SK-N-DZ (cell line): ENCODE measurements at places on chromosomes 12 and 14.

DNA sequence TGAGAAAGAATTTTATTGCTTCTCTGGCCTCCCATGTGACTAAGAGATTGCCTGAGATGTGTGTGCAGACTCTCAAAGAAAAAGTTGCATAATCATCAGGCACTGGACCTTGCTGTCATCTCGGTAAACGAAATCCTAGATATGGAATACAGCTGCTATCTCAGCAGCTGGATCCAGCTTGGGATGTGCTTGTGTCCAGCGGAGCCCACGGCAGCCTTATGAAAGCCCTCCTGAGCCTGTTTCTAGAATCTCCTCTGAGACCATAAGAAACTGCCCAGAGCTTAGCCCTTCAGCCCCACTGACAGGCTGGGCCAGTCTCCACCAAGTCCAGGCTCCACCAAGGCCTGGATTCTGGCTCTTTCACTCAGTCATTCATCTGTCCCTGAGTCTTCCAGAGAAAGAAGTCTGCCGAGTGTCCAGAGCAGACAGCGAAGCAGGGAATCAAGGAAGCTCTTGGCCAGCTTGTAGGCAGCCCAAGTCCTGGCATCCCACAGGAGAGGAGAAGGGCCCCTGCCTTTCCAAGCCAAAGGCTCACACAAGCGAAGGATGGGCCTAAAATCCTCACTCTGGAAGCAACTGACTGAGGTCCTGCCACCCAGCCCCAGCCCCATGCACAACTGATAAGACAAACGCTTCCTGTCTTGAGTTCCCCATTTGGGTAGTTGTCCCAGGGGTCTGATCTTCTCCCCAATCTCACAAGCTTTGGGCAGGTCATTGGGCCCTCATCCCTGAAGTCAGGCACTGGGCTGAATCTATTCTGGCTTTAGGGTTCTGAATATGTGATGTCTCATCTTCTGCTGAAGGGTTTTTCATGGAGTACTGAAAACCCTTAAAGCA is 97.8 kb downstream of the SEC23A start:
- DNase-seq, result no peak

GRCh38 chr14:55336162-55336561 is 64.9 kb downstream of the FBXO34 start:
- no peak for DNase-seq

GRCh38 chr12:113748707-113749432 is 217.3 kb downstream of the RBM19 start:
- DNase-seq, result peak; percentile 31

DNA sequence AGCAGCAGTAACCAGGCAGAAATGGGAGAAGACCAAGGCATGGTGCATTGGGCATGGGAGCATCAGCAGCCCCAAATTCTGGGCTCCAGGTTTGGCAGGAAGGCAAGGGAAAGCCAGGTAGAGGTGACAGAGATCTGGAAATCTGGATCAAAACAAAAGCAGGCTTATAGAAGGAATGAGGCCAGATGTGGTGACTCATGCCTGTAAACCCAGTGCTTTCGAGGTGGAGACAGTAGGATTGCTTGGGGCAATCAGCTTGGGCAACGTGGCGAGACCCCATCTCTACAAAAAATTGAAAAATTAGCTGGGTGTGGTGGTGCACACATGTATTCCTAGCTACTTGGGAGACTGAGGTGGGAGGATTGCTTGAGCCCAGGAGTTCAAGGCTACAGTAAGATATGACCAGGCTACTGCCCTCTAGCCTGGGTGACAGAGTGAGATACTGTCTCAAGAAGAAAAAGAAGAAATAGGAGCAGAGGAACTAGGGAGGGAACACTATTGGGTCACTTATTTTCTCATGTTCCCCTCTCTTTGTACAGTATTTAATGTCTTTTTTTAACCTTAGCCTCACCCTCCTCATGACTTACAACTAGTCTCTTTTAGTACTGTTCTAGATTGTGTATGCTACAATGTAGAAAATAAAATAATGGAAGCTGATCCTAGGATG is 25.1 kb downstream of the SLC4A8 start:
- no peak for DNase-seq

- no peak for DNase-seq
Measured at GRCh38 chr12:110344657-110345056, 58.9 kb downstream of the ANAPC7 start.

DNA sequence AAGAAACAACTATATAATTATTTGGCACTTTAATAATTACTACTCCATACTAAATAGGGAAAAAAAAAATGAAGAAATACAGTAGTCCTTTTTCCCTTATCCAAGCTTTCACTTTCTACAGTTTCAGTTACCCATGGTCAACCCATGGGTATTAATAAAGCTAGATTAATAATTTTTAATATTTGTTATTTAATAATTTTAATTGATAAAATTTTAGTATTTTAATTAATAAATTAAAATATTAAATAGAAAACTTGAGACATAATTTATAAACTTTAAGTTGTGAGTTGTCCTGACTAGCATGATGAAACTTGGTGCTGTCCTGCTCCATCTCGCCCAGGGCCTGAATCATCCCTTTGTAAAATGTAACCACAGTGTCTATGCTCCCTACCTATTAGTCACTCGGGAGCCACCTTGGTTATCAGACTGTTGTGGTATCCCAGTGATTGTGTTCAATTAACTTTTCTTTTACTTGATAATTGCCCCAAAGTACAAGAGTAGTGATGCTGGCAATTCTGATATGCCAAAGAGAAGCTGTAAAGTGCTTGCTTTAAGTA is 71.8 kb downstream of the PAWR start:
- no peak for DNase-seq

- DNase-seq, result no peak
Measured at GRCh38 chr12:121676190-121676589, 6.7 kb upstream of the MORN3 start.

DNA sequence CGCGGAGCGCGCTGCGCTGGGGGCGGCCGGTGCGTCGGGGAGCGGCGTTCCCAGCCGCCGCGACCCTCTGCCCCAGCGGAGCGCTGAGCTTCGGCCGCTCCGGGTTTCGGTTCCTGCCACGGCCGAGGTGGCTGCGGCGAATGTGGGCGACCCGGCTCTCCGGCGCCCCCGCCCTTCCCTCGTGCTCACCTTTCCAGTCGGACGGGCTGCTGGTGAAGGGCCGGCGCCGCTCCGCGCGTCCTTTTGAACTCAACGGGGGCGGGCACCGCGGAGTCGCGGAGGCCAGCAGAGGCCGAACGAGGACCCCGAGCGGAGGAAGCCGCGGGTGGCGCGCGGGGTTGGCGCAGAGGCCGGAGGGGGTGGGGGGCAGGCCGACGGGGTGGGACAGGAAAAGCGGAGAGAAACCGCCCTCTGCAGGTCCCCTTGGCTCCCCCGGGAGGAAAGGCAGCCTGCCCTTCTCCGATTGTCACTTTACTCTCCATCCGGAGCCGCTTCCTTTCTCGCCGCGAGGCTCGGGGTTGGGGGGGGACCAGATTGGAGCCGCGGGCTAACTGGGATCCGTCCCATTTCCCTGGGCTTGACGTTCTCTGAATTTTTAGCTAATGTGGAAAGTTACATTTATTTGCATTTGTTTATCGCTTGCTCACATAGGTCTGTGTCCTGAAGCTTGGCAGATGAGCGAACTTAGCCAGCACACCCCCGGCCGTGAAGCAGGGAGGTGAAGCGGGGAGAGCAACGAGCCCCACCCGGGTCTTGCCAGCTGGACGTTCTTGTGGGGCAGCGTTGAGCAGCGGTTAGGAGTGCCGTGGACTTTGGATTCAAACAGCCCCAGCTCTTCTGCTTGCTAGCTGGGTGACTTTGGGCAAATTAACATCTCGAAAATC is at the start of gene SMAGP:
Gene SMAGP, minus strand, starts transcription at position 349 of the 884 bp plus-strand sequence. CDS start 1,137 bp downstream, outside the sequence.
- DNase-seq, result peak; percentile 48

DNA sequence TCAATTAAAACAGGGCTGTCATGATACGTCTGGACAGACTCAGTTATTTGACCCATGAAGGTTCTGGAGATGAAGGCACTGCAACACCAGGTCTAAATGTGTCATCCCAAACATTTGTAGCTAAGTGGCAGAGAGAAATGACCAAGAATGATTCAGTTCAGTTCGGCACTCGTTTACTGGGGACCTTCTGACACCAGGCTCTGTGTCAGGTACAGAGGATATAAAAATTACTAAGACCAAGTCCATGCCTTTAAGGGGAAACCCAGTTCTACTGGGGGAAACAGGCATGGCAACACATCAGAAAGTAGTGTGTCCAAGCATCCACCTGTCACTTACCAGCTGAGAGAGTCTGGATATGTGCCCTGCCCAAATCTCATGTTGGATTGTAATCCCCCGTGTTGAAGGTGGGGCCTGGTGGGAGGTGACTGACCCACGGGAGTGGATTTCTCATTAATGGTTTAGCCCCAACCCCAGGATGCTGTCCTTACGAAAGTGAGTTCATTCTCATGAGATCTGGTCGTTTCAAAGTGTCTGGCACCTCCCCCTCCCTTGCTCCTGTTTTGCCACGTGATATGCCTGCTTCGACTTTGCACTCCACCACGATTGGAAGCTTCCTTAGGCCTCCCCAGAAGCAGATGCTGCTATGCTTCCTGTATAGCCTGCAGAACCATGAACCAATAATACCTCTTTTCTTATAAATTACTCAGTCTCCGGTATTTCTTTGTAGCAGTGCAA is 41.9 kb upstream of the BCL2L14 start:
- DNase-seq, result no peak

DNA sequence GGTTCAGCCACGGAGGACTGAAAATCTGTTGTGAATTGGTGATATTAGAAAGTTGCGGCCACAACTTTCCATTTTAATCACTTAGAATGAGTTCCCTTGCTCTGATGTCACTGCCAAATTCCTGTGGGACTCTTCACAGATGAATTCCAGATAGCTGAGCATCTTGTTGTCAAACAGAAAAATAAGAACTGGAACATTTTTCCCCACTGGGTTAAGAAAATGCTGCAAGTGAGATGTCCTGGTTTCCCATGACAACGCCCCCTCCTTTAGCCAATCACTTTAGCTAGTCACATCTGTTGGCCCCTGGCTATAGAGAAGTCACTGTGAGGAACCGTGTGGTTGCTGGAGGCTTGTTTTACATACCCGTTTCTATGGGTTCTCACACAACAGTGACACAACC is 135.9 kb downstream of the KTN1 start:
- no peak for DNase-seq

DNA sequence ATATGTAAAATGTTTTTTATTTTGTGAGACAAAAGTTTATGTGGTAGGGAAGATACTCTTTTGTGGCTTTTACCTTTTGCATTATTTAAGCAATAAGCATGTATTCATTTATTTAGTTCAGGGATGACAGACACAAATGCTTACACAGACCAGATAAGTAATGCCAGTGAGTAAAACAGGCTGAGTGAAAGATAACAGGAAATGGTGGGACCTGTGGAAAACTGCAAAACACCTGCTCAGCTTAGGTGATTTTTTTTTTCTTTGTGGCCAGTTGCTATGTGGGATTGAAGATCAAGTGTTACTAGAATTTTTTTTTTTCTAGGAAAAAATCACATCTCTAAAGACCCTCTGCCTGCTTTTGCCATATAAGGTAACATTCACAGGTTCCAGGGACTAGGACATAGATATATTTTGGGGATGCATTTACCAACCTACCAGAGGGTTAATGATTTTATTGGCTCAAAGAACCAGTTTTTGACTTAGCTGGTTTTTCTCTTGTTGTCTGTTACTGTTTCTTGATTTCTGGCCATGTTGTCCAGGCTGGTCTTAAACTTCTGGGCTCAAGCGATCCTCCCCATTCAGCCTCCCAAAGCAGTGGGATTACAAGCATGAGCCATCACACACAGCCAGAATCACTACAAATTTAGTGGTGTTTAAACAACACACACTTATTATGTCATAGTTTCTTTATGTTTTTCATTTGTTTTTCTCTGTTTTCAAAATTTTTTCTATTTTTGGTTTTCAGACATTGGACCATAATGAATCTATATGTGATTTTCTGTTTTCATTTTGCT is 9.8 kb downstream of the PSMA6 start:
- DNase-seq, result no peak

- DNase-seq, result peak; percentile 34
Measured at GRCh38 chr12:25130741-25131188, 64.2 kb downstream of the DNAI7 start.
